ENCODE measurements at places on chromosomes 12 and 14.

GRCh38 chr12:89350630-89351488, 1.4 kb downstream of the DUSP6 start:
- no peak for DNase-seq

DNA sequence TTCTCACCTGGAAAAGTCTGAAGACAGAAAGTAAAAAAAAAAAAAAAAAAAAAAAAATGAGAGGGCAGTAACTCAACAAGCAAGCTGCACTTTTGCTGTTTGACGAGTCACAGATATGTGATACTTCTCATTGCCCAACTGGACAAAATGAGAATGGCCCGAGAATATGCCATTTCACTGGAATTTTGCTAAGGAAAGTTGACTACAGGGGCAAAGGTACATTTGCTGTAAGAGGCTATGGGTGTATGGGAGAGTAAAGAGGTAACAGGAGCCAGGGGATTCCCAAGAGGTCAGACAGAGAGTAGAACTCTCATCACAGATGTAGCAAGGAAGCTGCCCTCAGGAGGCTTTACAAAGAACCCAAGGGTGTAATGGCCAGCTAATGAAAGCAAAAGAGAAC, 22.9 kb downstream of the KIF21A start:
- DNase-seq, result no peak

DNA sequence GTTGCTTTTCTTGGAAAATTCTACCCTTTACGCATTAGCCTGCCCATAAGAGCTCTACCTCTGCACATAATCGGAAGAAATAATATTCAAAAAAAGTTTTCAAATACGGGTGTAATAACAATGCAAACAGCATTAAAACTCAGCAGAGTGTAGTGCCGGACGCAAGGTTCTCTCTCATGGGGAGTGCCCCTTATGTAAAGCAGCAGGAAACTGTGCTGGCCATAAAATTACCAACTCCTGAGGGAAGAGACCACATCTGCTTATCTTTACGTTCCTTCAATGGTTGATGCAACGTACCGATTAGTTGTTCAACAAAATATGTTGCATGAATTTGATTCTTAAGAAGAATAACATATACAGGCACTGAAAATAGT, 118.7 kb upstream of the TMCC3 start:
- DNase-seq, result no peak

GRCh38 chr12:120979220-120979861, 998 bp downstream of the HNF1A start:
- DNase-seq, result no peak

DNA sequence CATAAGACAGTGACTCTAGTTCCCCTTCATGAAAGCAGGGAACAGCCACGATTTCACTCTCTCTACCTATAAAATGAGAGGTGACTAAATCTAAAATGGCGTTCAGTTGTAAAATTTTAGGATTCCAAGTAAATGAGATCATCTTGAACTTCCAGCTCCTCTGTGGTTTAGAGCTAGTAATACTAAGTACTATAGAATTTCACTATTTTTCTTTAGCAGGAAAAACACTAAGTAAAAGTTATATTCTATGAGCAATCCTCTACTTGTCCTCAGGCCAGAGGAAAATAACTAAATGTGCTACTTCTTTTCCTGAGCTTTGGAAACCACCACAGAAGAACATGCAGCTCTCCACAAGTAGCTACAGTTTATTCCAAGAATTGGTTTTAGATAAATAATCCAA, 55.6 kb downstream of the NIN start:
- DNase-seq, result peak; percentile 52

DNA sequence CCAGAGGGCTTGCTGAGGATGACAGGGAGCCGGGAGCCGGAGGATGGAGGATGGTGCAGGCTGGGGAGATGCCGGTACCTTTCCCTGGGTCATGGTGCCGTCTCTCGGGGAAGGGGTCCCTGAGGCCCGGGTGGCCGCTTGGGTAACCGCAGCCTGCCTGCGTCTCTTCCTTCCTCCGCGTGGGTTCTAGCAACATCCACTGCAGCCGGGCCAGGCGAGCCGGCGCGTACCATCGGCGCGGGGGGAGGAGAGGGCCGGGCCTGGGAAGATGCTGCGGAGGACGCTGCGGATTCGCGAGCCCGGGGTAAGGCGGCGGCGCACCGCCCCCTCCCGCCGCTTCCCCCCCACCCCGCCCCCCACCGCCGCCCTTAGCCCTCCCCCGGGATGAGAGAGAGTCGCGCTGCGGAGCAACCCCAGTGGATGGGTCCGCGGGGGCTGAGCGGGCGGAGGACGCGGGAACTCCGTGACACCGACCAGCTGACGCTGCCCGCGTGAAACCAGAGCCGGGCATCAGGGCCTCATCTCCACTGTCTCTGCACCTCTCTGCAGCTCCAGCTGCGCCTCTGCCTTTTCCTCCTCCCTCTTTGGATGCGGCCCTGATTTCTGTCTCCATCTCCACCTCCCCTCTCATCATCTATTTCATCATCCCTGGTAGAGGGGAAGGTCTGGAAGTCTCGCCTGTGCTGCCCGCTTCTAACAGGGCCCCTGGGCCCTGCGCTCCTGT, at the start of gene FAIM2:
Gene FAIM2 (minus strand): TSS at position 201 of the 724 bp plus-strand sequence. CDS start 108 bp downstream, at position 93.
- no peak for DNase-seq

Data from epithelial cell of prostate (primary cell).